Stimulated activated CD4-positive, alpha-beta T cell treated with anti-CD3 and anti-CD28 coated beads, Interleukin-12 subunit alpha, Interleukin-12 subunit beta, amount 100 ng/mL, for 4 hours (primary cell): ENCODE measurements at places on chromosomes 3 and 15.

- no peak for DNase-seq
Measured at GRCh38 chr3:45906681-45907407, 20.5 kb downstream of the CCR9 start.

GRCh38 chr15:98684436-98684835 is 36.1 kb downstream of the IGF1R start:
- no peak for DNase-seq

DNA sequence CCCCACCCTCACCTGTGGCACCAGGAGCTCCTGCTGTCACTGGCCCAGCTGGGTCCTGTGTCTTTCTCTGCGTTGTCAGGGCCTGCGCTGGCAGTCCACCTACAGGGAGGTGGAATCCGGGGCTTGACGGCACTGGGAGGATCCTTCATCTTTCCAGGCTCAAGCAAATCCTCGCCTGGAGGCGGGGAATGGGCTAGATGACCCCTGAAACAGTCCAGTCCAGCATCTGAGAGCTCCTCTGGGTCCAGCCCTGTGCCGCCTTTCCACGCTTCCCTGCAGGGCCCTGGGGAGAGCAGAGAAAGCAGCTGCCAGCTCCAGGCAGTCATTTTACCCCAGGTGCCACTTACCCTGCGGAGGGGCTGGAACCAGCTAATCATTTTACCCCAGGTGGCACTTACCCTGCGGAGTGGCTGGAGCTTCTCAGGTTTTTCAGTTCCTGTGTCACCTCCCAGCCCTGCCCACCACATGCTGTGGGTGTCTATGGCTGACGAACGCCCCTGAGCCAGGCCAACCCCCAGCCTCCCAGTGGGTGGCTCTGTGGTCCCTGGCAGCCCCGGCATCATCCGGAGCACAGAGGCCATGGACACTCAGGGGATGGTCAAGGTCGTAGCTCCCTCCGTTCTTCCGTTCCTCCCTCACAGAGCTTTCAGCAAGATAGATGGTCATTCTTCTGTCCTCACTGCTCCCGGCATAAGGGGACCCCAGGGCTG is 17.9 kb upstream of the ADIPOQ start:
- no peak for DNase-seq

DNA sequence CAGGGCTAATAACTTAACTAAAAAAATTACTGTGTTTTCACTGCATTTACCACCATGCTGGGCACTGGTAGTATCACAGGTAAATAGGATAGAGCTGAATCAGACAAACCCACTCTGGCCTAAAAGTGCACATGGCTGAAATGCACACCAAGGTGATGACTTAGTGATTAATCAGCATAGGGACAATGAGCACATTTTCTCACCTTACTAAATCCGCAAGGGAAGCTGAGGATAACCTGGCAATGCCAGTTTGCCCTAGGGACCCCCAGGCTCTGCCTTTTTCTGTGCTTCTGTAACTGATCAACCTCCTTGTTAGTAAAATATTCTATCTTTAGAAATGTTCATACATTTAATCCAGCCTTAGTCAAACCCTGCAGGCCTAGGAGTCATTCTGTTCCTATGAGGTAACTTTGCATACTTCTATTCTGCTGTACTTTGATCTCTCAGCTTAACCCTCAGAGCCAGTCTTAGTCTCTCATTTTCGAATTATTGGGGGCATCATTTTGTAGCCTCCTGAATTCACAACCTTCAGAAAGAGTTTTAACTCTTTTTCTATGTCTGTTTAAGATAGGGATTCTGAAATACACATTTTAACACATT is 562.9 kb upstream of the KCNMB2 start:
- DNase-seq = no peak

GRCh38 chr3:60756241-60757030 is 494.8 kb downstream of the FHIT start:
- no peak for DNase-seq

- DNase-seq = no peak
Measured at GRCh38 chr3:160648701-160649100, 28.3 kb upstream of the ARL14 start.

DNA sequence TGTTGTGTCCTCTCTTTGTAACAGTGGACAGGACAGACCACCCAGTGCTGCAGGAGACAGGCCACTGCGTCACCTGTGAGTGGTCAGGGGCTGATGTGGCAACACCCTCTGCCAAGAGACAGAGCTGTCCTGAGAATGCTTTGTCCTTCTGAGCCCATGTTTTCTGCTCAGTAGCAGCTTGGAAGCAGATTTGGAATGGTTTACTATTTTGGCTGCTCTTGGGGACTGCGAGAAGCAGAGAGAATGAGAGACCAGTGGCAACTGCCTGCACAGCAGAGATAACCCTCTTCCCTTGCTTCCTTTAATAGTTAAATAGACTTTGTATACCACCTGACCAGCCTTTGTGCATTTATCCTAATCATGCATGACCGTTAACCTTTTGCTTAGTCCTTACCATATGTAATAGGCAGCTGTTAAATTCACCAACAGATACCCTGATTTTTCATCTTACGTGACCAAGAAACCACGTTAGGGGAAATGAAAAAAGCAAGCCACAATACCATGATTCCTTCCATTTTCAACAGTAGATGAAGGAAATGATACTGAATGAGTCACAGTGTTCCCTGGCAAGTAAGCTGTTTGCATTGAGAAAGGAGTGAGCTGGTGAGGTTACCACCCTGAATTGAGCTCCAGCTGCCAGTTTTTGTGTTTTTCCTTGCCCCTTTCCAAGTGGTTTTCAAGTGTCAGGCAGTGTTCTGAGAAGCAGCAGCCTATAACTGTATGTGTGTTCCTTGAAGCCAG is 35.5 kb downstream of the B3GALNT1 start:
- DNase-seq = no peak

DNA sequence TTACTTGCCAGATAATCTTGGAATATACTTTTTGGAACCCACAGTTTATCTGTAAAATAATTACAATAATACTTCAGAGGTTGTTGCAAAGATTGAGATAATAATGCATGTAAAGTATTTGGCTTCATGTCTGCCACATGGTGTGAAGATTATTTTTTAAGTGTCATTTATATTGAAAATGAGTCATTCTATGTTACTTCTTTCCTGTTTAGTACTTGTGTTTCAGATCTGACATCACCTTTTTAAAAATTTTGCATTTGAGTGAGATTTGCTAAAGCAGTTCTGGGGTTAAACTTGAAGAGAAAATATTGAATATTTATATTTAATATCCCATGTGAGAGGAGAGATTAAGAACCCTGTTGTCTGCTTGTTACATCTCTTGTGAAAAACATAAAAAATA is 31.2 kb downstream of the IQGAP1 start:
- DNase-seq = no peak

DNA sequence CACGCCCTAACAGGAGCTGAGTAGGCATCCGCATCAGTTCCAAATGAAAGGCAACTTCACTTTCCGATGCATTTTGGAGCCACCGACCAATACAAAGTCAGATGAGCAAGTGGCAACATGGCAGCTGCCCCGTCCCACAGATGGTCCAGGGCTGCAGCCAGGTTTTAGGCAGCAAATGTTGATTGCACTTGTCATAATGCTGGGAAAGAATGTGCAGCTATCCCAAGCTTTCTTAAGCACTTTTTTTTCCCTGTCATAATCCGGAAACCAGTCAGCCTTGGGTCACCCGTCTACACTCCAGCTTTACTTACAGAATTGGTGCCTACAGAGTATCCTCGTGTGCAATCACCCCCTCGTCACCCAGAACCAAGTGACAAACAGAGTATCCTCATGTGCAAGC is 147.7 kb downstream of the CHSY1 start:
- no peak for DNase-seq

GRCh38 chr15:50135031-50135551 is 16.1 kb upstream of the ATP8B4 start:
- peak; percentile 2 for DNase-seq

GRCh38 chr3:4996771-4997291 is 17.6 kb downstream of the BHLHE40 start:
- no peak for DNase-seq

DNA sequence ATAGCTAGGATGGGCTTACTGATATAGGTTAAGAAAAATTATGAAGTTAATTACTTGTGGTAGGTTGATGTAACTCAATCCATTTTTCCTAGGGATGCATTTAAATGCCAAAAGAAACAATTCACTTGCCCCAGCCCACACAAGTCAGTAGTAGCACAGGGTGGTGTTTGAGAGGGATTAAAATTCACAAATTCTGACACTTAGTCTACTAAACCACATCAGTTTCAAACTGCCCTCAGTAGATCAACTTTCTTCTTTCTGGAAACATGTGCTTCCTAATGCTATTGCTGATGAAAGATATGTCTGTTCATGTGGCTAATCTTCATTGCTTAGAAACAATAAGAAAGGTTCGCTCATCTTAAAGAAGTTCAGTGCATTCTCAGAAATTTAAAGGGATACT is 160.6 kb downstream of the EPHA3 start:
- DNase-seq = no peak

DNA sequence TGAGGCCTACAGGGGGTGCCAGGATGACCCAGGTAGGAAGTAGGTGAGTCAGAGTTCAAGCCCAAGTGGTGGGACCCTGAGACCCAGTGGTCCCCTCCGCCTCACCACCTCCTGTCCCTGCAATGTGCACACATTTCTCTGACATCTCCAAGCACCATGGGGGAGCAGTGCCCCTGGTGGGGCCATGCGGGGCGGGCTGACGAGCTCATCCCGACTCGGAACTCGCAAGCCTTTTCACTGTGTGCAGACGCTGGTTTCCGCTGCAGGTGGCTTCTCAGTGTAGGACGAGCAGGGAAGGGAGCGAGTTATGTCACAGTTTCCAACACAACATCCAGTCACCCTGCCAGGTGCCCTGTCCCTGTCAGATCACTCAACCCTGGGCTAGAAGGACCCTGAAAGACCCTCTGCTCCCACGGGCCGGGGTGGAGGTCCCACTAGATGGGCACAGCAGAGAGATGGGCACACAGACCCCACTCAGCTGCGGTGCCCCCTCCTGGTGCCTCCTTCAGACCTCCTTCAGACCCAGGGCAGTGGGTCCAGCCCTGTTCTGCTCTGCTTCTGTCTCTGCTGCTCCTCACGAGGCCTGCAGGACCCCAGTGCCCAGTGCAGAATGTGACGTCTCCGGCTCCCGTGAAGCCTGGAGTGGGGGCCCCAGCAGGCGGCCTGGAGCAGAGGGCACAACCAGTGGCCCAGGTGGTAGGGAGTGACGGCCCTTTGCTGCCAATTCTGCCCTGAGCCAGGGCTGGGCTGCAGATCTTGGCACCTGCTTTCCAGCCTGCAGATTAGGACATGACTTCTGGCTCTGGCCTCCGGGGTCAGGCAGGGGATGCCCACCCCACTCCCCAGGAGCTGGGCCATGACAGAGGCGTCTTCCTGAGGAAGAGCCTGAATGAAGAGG is 102.0 kb upstream of the RPL32 start:
- DNase-seq = no peak

DNA sequence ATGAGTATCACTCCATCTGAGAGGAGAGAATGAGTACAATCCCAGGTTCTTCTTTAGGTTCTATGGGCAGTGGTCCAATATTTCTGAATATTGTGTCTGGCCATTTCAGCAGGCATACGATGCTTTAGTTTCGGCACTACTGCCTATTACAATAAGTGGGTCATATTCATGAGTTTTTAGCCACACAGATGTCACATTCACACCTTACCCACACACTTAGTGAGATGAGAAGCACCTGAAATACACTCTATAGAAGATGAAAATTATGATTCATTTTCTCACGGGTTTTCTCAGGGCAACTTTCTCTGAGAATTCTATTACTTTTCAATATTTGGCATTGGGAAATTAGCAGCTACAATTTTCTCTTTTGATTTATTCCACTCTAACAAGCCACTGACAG is 132.2 kb downstream of the TGFBR2 start:
- DNase-seq = no peak

GRCh38 chr15:70486451-70487386 is 276.6 kb downstream of the UACA start:
- peak; percentile 34 for DNase-seq

- no peak for DNase-seq
Measured at GRCh38 chr3:197007953-197008352, 21.7 kb downstream of the MELTF start.

DNA sequence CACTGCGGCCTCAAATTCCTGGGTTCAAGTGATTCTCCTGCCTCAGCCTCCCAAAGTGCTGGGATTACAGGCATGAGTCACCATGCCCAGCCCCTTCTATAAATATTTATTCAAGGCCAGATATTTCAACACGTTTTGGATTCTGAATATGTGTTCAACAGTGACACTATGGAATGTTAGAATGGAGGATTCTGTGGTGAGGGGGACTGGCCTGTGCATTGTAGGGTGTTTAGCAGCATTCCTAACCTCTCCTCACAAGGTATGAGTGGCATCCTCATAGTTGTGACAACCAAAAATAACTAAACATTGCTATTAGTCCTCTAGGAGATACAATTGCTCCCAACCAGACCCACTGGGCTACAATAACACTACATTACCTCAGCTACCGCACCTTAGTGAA is 104.0 kb upstream of the ATP10A start:
- no peak for DNase-seq

DNA sequence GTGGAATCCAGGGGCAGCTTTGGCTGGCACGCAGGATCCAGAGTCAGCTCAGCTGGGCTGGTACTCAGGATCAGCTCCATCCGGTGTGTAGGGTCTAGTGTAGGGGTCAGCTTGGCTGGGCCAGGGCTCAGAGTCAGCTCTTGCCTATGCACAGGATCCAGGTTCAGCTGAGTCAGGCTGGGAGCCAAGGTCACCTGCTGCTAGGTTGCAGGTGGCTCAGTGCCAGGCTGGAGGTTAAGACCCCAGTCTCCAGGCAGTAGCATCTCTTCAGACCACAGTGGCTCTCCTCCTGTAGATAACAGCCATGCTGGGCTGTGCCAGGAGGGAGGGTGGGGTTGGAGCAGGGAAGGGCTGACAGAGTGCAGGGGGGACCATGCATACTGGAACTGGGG is 1.8 kb downstream of the HYAL3 start:
- no peak for DNase-seq

GRCh38 chr15:88022716-88023115 is 233.8 kb downstream of the NTRK3 start:
- no peak for DNase-seq

DNA sequence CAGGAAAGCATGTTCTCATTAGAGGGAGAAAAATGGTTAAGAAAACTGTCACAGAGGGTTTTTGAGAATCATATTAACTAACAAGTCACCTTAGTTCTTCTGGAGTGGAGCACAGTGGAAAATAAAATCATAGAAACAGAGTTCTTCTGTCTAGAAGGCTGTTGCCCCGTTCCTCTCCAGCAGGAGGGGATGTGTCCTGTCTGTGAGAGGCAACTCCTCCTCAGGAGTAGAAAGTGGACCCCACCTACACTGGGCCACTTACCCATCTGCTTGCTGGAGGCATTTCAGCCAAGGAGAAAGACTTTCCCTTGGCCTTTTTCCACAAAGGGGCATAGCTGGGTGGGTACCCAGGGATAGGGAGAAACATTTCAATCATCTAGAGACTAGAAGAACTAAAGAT is 106.6 kb downstream of the SSR3 start:
- DNase-seq = no peak

GRCh38 chr3:15983232-15983631 is 185.5 kb upstream of the ANKRD28 start:
- no peak for DNase-seq

- DNase-seq = no peak
Measured at GRCh38 chr3:31968927-31969418, 12.1 kb downstream of the OSBPL10 start.

- DNase-seq = no peak
Measured at GRCh38 chr3:4812591-4812990, 166.6 kb upstream of the BHLHE40 start.

- DNase-seq = no peak
Measured at GRCh38 chr15:87722941-87723691, 533.4 kb downstream of the NTRK3 start.
